ENCODE measurements at places on chromosomes 7 and 10. TPM values are rescaled to one million over a fixed set of nuclear protein-coding genes. Genes with fewer than 3 reads are reported as not detected.

GRCh38 chr10:36840788-36841187 is 284.6 kb upstream of the ANKRD30A start:
- no peaks in the 10 kb centered on the region for H3K36me3 ChIP-seq
- no peak overlapping the region for H3K27ac ChIP-seq
- no peak overlapping the region for H3K4me3 ChIP-seq
- no peaks in the 10 kb centered on the region for H3K27me3 ChIP-seq

PPP1R17 gene
- not detected for total RNA-seq

GRCh38 chr7:139230774-139231512 is at the start of gene UBN2:
UBN2 (plus strand) TSS chr7:139231237; CDS start chr7:139231485, 248 bp downstream.
- no peaks in the 10 kb centered on the region for H3K27me3 ChIP-seq
- peak within 1 kb of the TSS; percentile 99 for H3K27ac ChIP-seq

DNA sequence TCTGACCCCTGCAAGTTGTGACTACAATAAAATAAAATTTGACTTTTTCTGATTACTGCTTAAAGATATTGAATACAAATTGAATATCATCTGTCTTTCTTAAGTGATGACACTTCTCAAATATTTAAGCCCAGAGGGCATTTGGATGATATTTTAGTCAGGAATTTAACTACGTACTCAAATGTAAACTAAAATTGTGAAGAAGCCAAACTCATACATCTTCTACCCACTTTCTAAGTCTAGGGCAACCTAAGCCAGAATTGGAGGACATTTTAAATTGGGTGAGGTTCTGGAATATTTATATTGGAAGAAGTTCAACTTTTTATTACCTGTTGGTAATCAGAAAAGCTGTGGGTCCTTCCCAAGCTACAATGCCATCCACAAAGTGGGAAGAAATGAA is 149.1 kb upstream of the WDR11 start:
- peaks cover 13% of the 10 kb centered on the region for H3K27me3 ChIP-seq
- no peak for DNase-seq
- no peak overlapping the region for H3K27ac ChIP-seq
- H3K36me3 ChIP-seq: no peaks in the 10 kb centered on the region
- H3K4me1 ChIP-seq: no peaks in the 10 kb centered on the region
- H3K4me3 ChIP-seq: no peak overlapping the region

GRCh38 chr7:87100326-87100725 is 40.9 kb upstream of the ELAPOR2 start:
- H3K27ac ChIP-seq: no peak overlapping the region
- H3K4me3 ChIP-seq: no peak overlapping the region
- no peaks in the 10 kb centered on the region for H3K36me3 ChIP-seq
- peaks cover under 1% of the 10 kb centered on the region for H3K27me3 ChIP-seq
- peak; percentile 74 for DNase-seq

GRCh38 chr7:159024280-159024951 is 120.3 kb downstream of the VIPR2 start:
- H3K27ac ChIP-seq: no peak overlapping the region
- H3K4me3 ChIP-seq: no peak overlapping the region
- DNase-seq: no peak
- peaks cover 11% of the 10 kb centered on the region for H3K4me1 ChIP-seq
- no peaks in the 10 kb centered on the region for H3K27me3 ChIP-seq
- no peaks in the 10 kb centered on the region for H3K36me3 ChIP-seq

- H3K4me3 ChIP-seq: no peak overlapping the region
- peaks cover 6% of the 10 kb centered on the region for H3K4me1 ChIP-seq
- H3K36me3 ChIP-seq: peaks cover 29% of the 10 kb centered on the region
- no peaks in the 10 kb centered on the region for H3K27me3 ChIP-seq
- H3K27ac ChIP-seq: no peak overlapping the region
Measured at GRCh38 chr10:113879691-113880090, 25.2 kb downstream of the NHLRC2 start.

DNA sequence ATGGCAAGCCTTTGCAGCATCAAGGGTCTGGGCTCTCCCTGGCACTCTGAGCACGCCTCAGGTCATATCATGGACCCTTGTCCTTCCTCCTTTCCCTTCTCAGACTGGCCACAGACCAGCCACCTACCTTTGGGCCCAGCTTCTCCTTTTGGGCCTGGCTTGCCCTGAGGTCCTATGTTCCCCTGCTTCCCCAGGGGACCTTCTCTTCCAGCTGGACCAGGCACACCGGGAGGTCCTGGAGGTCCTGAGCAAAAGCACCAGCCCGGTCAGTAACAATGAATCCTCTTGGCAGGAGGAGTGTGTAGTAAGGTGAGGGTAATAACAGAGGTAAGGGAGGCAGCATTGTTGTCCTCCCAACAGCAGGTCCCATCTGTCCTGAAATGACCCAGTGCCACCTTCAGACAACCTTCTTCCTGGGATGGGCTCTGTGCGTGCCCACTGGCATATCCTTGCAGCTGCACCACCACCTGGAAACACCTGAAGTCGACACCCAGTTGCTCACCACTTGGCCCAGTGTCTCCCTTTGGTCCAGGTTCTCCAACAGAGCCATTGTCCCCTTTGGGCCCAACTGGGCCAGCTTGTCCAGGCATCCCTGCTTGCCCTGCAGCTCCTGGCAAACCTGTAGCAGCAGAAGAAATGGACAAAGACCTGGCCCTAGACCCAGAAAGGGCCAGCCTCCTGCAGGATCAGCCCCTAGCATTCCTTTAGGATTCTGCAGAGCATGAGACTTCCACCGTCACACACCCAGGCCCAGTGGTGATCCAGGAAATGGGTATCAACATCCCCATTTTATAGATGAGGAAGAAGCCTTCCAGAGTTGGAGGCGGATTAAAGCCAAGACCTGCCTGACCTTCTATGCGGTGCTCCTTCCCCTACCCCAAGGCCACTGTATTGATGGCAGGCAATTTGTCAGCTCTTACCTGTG is 6.4 kb downstream of the SFTPD start:
- DNase-seq: no peak
- H3K27ac ChIP-seq: no peak overlapping the region
- peaks cover 54% of the 10 kb centered on the region for H3K27me3 ChIP-seq
- no peaks in the 10 kb centered on the region for H3K36me3 ChIP-seq
- no peaks in the 10 kb centered on the region for H3K4me1 ChIP-seq

DNA sequence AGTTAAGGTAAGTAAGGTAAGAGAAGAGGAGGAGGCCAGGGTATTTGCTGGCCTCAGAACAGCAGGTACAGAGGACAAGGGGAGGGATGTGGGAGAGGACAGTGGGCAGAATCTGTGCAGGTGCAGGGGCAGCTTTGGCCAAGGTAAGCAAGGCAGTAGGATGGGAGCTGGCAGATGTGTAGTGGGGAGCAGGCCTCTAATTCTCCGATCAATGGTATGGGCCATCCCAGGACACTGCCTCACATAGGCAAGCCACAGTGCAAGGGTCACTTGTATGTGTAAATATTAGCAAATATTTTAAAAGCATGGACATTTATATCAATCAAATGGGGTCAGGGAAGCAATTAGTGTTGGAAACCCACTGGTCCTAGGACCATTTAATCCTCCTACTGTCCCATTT is 373.5 kb downstream of the GRID1 start:
- H3K27ac ChIP-seq: no peak overlapping the region
- H3K4me1 ChIP-seq: no peaks in the 10 kb centered on the region
- H3K4me3 ChIP-seq: no peak overlapping the region
- H3K27me3 ChIP-seq: no peaks in the 10 kb centered on the region
- no peak for DNase-seq
- no peaks in the 10 kb centered on the region for H3K36me3 ChIP-seq

DNA sequence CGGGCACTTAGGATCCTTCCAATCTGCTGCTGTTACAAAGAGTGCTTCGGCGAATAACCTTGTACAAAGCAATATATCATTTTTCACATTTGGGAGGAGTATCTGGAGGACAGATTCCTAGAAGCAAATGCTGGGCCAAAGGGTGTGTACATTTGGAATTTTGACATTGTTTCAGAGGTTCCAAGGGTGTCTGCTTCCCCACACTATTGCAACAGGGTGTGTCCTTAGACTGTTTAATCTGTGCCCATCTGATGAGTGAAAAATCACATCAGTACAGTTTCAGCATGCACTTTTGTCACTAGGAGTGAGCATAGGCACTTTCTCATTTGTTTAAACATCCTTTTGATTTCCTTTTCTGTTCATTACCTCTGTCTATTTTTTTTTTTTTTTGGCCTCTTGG is 8.6 kb upstream of the ELFN1 start:
- DNase-seq: no peak
- H3K4me1 ChIP-seq: no peaks in the 10 kb centered on the region
- H3K27ac ChIP-seq: no peak overlapping the region
- H3K4me3 ChIP-seq: no peak overlapping the region

METTL27 gene
- 4.4 TPM for total RNA-seq

GRCh38 chr7:95546647-95547046 is 49.7 kb downstream of the PDK4 start:
- peaks cover 39% of the 10 kb centered on the region for H3K4me1 ChIP-seq
- peaks cover 3% of the 10 kb centered on the region for H3K27me3 ChIP-seq
- no peak overlapping the region for H3K4me3 ChIP-seq
- H3K27ac ChIP-seq: peak overlapping the region; percentile 19
- DNase-seq: no peak

- H3K4me1 ChIP-seq: no peaks in the 10 kb centered on the region
- no peak overlapping the region for H3K27ac ChIP-seq
- no peak overlapping the region for H3K4me3 ChIP-seq
- no peaks in the 10 kb centered on the region for H3K36me3 ChIP-seq
- peaks cover 36% of the 10 kb centered on the region for H3K27me3 ChIP-seq
- DNase-seq: no peak
Measured at GRCh38 chr10:78437998-78438906, 404.6 kb downstream of the RPS24 start.

COX19 gene
- total RNA-seq: 16.5 TPM

GRCh38 chr7:150784954-150785353 is 15.2 kb downstream of the TMEM176B start:
- H3K36me3 ChIP-seq: no peaks in the 10 kb centered on the region
- H3K4me3 ChIP-seq: no peak overlapping the region
- H3K27me3 ChIP-seq: peaks cover 28% of the 10 kb centered on the region
- no peak for DNase-seq
- no peak overlapping the region for H3K27ac ChIP-seq
- no peaks in the 10 kb centered on the region for H3K4me1 ChIP-seq

GHRHR gene
- not detected for total RNA-seq
